ENCODE measurements at places on chromosomes 4 and X.

DNA sequence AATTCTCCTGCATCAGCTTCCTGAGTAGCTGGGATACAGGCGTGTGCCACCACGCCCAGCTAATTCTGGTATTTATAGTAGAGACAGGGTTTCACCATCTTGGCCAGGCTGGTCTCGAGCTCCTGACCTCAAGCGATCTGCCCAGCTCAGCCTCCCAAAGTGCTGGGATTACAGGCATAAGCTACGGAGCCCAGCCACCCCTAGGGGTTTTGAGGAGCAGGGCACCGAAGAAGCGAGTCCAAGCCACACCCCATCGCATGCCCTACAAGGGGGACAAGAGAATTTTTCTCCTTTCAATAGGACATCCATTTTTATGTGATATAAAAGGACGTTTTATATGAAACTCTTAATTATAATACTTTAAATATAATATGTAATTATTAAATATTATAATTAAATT is 13.9 kb upstream of the KLF3 start:
- DNase-seq, result no peak

GRCh38 chr4:54547299-54548097 is 110.3 kb upstream of the KIT start:
- DNase-seq, result no peak

DNA sequence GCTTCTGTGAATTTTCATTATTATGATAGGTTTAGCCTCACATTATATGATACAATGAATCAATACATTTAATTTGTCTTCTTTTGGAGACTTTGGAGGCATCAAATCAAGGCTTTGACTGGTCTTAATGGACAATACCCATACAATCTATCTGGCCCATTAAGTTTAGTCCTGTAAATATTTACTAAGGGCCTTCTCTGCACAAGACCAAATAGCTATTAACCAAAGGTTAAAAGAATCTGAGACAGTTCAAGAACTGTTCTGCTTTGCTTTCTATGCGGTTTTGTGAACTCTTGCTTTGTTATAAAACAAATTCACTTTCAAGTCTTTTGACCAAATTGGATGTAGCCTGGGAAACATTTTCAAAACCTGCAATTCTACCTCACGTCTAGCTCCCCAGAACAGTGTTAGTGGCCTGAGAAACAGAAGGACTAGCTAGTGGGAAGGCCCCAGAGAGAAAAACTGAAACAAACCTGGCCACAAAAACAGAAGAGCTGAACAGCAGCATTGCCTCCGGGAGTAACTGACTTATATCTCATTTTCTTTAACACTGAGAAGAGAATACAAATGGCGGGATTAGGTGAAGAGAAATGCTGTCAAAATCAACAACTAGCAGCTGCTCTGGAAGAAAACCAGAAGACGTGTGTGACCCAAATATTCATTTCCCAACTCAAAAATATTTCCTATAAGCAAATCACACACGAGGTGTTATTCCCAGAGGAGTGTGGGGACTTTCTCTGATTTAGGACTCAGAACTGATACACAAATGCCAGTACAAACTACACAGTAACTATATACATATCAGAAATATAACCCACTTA is 548 bp downstream of the TLR1 start:
- peak; percentile 30 for DNase-seq

DNA sequence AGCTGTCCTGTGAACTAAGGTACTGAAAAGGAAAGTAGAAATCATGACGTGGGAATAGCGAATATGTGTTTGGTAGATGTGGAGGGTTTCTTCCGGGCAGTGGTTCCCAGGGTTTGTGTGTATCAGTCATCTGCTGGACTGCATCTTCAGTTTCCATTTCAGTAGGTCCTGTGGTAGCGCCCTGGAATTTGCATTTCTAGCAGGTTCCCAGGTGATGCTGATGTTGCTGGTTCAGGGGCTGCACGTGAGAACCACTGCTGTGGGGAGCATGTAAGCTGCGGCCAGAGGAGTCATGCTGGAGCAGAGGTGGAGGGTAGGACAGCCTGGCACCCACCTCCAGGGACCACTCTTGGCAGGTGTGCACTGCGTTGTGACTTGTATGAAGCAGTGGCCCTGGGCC is 47.1 kb downstream of the ARHGAP10 start:
- no peak for DNase-seq

- no peak for DNase-seq
Observed at GRCh38 chr4:29805245-29805644, 914.9 kb upstream of the PCDH7 start.

DNA sequence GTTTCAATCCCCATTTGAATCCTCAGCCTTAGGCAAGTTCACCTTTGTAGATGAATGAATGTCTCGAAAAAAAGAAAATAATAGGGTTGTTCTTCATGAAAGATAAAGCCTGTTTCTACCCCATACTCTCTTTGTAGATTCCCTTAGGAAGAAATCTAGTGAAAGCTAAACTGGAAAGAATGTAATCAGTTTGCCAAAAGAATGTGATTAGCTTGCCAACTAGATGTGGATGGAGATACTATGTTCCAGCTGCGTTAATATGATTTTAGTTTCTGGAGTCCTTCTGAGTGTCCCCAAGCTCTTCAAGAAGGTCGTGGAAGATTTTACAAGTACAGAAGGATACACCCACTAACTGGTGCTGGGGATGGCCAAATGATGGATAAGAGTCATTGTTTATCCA is 162.3 kb upstream of the EDNRA start:
- DNase-seq, result no peak

GRCh38 chrX:1468250-1468772 is 15.6 kb upstream of the ASMTL start:
- DNase-seq, result peak; percentile 83

DNA sequence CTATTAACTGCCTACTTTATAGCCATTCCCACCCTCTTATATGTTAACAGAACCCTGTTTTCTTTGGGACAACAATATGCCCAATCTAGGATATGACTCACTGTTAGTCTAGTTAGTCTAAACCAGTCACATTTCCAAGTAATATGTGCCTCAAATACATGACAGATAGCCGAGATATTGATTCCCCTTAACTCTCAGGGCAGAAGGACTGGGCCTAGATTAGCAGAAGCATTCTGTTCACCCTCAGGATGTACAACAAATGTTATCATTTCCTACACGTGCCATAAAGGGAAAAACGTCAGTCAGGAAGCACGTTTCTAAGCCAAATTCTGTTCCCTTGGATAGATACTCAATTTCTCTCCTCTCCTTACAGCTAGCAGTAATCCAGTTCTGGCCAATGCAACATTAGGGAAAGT is 114.1 kb downstream of the SLC10A7 start:
- no peak for DNase-seq

GRCh38 chr4:130486186-130486585 is 1390.2 kb downstream of the C4orf33 start:
- DNase-seq, result no peak

DNA sequence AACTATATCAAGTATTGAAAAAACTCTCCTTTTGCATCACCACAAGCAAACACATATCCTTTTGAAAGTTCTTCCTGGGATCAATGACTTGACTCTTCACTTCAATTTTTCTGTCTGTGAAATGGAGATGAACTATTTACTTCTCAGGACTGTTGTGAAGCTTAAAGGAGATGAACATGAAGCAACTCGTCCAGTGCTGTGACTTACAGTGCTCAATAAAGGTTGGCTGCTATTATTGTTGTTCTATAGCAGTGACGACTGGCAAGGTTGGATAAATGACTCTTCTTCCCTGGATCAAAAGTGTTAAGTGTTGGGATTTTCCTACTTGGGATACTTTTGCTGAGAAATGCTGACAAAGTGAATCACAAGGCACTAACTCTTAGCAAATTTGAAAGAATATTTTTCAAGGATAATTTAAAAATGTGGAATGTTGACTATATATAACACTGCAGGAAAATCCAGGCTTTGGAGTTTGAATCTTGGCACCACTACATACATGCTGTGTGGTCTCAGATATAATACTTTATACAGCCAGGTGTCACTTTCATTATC is 13.7 kb downstream of the FRAS1 start:
- DNase-seq, result no peak

DNA sequence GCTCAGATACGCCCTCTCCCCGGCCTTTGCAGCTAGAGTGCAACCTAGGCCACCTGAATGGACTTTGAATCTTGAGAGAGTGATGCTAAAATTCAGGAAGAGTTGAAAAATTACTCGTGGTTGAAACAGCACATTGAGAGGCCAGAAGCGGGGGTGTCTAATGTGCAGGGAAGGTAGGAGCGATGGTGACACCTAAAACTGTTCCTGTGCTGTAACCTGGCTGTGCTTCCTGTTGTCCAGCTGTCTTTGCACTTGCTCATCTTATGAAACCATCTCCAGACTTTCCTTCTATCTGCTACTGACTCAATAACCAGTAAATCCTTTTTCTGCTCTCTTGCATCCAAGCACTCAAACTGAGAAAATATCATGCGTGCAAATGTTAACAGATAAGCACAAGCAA is 106.4 kb upstream of the RPS6KA3 start:
- no peak for DNase-seq

DNA sequence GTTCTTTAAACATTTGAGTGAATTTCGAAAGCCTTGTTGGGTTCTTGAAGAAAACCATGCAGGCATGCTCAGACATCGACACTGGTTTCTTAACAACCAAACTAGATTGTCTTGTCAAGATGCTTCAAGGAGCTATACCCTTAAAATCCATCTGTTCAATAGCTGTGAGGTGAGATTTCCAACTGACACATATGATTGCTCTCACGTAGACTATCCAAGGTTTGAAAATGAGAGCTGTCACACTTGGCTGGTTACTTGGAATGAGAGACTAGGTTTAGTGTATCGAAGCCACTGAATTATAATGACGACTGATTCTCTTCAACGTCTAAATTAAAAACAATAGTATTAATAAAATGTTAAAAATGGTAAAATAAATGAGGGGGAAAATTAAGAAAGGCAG is 2725.5 kb downstream of the ARAP2 start:
- no peak for DNase-seq

- DNase-seq, result no peak
Observed at GRCh38 chr4:103482893-103483292, 236.9 kb downstream of the TACR3 start.

DNA sequence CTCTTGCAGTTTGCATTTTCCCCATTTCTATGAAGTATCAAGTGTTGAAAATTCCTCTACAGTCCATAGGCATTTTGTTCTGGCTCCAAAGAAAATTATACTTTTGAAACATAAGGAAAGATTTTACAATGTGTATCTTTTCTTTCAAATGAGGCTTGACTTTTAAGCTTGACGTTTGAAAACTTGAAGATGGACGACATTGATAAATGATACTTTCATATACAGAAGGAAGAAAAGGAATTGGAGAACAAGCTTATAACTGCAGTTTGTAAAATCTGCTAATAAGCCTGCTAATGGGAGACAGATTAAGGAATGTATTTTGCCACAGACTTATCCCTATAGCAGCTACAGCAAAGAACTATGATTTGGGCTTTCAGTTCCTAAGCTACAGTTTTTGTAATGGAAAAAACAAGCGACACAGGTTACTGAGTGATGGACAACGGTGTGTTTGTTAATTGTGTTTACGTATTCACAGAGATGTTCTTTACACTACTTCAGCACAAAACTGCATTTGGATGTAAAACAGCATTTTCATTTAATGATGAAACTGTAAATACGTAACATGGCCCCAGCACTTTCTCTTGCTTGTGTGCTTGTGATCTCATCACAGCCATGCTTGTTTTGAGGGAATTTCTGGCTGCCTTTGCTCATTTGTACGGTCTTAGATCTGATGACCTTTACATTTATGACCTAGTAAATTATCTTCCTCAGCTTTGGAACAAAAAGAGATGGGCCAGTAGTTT is 83.2 kb upstream of the FAT1 start:
- DNase-seq, result no peak

DNA sequence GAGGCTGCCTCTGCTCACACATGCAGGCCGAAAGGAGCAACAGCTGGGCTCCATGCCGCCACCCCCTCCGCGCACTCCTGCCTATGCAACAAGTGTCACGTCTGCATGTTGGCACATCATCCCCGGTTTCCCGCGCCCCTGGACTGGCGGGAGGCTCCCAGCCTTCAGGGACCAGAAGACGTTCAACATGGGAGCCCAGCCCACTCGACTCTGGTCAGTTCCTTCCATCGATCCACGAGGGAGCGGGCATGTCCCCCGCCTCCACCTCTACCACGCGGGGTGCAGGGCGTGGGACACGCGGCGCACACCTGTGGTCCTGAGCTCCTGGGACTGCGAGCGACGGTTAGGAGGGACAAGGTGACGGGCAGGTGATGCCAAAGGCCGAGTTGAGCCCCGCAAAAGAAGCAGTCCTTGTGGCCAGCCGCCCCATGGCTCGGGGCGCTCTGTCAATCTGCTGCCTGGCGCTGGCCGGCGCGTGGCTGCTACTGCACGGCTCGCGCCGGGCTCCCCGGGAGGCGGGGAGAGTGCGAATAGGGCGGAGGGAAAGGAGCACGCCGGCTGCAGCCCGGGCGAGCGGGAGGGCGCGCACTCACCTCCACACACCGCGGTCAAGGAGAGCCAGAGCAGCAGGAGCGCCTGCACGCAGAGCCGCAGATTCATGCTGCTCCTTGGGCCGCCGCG is 645 bp downstream of the APLN start:
- peak; percentile 33 for DNase-seq

DNA sequence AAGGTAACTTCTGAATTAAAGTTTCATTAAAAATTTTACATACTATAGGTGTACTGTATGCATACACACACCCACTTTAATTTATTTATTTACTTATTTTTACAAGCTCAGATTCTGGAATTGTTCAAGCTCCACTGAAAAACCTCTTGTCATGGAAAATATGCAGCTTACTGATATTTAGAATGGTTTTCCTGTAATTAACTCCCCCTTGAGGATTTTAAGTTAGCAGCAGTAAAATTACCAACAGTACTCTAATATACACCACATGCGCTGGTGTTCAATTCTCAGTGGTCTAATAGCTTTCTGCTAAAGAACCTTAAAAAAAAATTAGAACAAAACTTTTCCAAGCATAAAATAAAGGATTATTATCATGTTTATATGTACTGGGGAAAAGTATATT is 12.0 kb downstream of the MAB21L2 start:
- DNase-seq, result no peak

- no peak for DNase-seq
Observed at GRCh38 chr4:21726255-21726815, 222.2 kb downstream of the KCNIP4 start.

- DNase-seq, result no peak
Observed at GRCh38 chrX:19920945-19921344, 33.5 kb upstream of the SH3KBP1 start.

DNA sequence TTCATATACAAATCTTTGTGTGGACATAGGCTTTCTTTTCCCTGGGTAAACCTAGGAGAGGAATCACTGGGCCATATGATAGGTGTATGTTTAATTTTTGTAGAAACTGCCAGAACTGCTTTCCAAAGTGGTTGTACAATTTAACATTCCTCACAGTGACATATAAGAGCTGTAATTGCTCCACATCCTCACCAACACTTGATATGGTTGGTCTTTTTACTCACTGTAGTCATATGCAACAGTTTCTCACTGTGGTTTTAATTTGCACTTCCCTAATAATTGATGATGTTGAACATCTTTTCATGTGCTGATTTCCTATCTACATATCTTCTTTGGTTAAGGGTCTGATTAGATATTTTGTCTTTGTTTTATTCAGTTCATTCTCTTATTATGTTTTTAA is 24.5 kb upstream of the PAPSS1 start:
- no peak for DNase-seq

DNA sequence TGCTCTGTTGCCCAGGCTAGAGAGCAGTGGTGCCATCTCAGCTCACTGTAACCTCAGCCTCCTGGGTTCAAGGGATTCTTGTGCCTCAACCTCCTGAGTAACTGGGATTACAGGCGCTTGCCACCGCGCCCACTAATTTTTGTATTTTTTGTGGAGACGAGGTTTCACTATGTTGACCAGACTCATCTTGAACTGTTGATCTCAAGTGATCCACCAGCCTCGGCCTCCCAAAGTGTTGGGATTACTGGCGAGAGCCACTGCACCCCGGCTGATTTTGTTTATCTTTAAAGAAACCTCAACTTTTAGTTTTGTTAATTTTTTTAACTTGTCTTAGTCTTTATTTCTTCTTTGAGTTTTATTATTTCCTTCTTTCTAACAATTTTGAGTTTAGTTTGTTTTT is 163.2 kb downstream of the SLC4A4 start:
- DNase-seq, result no peak
